ENCODE measurements at places on chromosomes 7 and 10. TPM values are rescaled to one million over a fixed set of nuclear protein-coding genes. Genes with fewer than 3 reads are reported as not detected.

Gene CDK1
- 10.8 TPM for total RNA-seq

Gene ZNF655
- 144 TPM for total RNA-seq

Gene SEMA3E
- 4.4 TPM for total RNA-seq

- no peak for DNase-seq
- no peak overlapping the region for H3K4me3 ChIP-seq
- H3K4me1 ChIP-seq = no peaks in the 10 kb centered on the region
- H3K27me3 ChIP-seq = no peaks in the 10 kb centered on the region
Measured at GRCh38 chr7:141820067-141820466, 21.2 kb downstream of the PRSS37 start.

DNA sequence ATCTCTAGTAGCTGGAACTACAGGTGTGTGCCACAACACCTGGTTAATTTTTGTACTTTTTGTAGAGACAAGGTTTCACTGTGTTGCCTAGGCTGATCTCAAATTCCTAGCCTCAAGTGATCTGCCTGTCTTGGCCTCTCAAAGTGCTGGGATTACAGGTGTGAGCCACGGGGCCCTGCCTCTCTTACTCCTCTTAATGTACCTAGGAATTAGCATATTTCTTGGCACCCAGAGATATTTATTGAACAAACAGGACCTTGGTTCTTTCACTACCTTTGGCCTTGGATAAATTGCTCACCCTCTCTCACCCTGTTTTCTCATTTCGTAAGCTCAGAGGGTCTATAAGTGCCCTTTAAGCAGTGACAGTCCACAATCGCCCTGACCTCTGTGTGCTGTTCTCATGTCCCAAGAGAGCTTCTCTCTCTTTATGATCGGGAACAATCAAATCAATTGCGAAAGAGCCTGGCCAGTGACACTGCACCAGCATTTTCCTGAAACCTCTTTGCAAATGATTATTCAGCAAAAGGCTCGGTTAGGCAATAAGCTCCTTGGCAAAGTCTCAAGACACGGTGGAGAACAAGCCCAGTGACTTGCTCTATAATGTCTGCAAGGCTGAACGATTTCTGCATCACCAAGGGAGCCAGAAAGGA is 117.7 kb downstream of the APBB1IP start:
- H3K4me3 ChIP-seq = no peak overlapping the region
- H3K27ac ChIP-seq = peak overlapping the region; percentile 62
- no peaks in the 10 kb centered on the region for H3K27me3 ChIP-seq
- no peak for DNase-seq

GRCh38 chr10:125928928-125929585 is 32.7 kb downstream of the FANK1 start:
- no peak overlapping the region for H3K4me3 ChIP-seq
- no peaks in the 10 kb centered on the region for H3K4me1 ChIP-seq
- DNase-seq = no peak

Gene GRIFIN
- not detected for total RNA-seq

GRCh38 chr7:4879396-4880081 is 4.0 kb downstream of the RADIL start:
- no peak overlapping the region for H3K4me3 ChIP-seq
- no peaks in the 10 kb centered on the region for H3K27me3 ChIP-seq
- H3K27ac ChIP-seq = peak overlapping the region; percentile 85
- H3K36me3 ChIP-seq = no peaks in the 10 kb centered on the region

- H3K4me1 ChIP-seq = no peaks in the 10 kb centered on the region
- H3K4me3 ChIP-seq = no peak overlapping the region
- H3K27ac ChIP-seq = no peak overlapping the region
- DNase-seq = no peak
- no peaks in the 10 kb centered on the region for H3K27me3 ChIP-seq
Measured at GRCh38 chr7:86598721-86599120, 45.0 kb upstream of the GRM3 start.

Gene GRM3
- total RNA-seq = not detected

GRCh38 chr7:137243741-137244140 is 99.8 kb downstream of the PTN start:
- no peaks in the 10 kb centered on the region for H3K36me3 ChIP-seq
- H3K27ac ChIP-seq = no peak overlapping the region
- H3K27me3 ChIP-seq = no peaks in the 10 kb centered on the region
- H3K4me1 ChIP-seq = no peaks in the 10 kb centered on the region
- H3K4me3 ChIP-seq = no peak overlapping the region
- no peak for DNase-seq

DNA sequence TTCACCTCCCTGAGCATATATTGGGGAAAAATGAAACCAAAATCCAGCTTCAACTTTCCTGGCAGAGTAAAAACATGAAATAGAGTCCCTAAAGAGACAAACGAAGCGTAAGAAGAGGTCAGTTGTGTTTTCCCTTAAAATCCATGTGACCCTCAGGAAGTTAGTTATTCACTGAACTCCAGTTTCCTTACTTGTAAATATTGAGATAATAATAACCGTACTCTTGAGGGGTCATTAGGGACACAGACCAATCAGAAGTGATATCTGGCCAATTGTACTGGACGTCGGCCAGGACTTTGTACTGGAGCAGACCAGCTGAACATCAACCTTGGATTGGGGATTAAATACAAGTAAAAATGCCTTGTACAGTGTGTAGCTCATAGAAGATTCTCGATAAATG is 167.0 kb downstream of the GATA3 start:
- H3K36me3 ChIP-seq = no peaks in the 10 kb centered on the region
- no peak overlapping the region for H3K27ac ChIP-seq
- no peaks in the 10 kb centered on the region for H3K27me3 ChIP-seq
- peaks cover 9% of the 10 kb centered on the region for H3K4me1 ChIP-seq
- H3K4me3 ChIP-seq = no peak overlapping the region
- no peak for DNase-seq

DNA sequence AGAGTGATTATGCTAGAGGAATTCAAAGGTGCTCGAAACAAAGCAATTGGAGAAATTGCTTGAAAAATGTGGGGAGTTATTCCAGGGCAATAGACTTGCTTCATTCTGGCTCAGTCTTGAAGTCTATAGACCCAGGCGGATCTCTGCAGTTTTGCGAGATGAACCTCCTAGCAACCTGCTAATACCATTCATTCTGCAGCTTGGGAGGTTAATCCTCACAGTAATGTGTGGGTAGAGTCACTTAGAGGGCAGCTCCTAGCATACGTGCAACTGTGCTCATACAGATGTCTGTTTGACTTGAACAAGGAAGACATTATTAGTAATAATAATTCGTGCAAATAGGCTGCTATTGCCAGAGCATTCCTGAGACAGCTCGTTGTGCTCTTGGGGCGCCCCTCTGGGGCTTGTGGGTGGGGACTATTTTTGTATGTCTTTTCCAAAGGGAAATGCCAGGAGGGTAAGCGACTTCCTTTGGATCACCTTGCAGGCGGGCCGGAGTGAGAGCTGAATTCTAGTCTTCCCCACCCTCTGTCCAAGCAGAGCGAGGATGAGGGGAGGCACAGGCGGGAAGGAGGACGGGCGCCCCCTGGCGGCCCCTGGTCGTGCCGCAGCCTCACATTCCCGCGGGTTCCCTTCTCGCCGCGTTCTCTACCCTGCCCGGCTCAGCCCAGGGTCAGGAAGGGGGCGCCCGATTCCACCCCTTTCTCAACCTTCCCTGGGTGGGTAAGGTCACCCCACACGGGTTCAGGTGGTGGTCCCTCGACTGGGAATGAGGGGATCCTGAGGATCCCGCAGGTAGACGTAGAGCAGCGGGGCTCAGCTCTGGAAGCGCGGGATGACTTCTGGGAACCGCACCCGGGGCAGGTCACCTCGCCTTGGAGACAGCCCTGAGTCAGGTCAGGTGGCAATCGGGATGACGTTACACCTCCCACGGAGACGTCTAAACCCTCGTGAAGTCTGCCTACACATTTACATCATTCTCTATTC is 241.5 kb downstream of the PHTF2 start:
- H3K36me3 ChIP-seq = no peaks in the 10 kb centered on the region
- DNase-seq = no peak
- H3K27me3 ChIP-seq = no peaks in the 10 kb centered on the region
- H3K4me3 ChIP-seq = no peak overlapping the region
- H3K27ac ChIP-seq = no peak overlapping the region
- H3K4me1 ChIP-seq = no peaks in the 10 kb centered on the region

Gene ASB10
- not detected for total RNA-seq

DNA sequence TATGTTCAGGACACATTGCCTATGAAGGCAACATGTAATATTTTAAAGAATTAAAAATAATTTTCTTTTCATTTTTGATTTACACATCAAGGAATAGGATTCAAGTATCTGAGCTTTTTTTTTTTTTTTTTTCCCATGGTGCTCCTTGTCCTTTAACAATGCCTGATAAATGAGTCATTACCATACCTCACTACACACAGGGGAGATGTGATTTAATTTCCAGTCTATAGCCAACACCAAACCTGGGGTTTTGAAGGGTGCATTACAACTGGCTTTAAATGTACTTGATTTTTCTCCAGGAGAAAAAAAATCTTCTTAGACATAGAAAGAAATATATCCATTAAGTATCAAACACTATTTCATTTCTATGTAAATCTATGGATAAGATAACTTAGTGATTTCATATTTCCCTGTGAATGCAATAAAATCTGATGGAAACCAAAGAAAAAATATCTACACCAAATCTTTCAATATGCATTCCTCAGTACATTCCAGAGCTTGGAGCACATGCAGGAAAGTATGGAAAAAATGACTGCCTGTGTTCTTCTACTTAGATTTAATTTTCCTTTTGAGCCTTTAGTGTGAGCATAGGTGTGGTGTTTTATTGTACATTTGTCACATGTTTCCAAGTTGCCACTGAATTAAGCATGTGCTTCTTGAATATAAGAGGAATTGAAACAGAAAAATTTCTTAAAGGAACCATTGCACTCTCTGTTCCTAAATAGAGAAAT is 204.8 kb upstream of the MEOX2 start:
- no peaks in the 10 kb centered on the region for H3K4me1 ChIP-seq
- H3K4me3 ChIP-seq = no peak overlapping the region
- H3K27ac ChIP-seq = no peak overlapping the region
- no peaks in the 10 kb centered on the region for H3K27me3 ChIP-seq

GRCh38 chr7:120743128-120743527 is 114.8 kb downstream of the TSPAN12 start:
- H3K4me1 ChIP-seq = no peaks in the 10 kb centered on the region
- H3K36me3 ChIP-seq = no peaks in the 10 kb centered on the region
- H3K4me3 ChIP-seq = no peak overlapping the region
- DNase-seq = no peak
- H3K27me3 ChIP-seq = no peaks in the 10 kb centered on the region

DNA sequence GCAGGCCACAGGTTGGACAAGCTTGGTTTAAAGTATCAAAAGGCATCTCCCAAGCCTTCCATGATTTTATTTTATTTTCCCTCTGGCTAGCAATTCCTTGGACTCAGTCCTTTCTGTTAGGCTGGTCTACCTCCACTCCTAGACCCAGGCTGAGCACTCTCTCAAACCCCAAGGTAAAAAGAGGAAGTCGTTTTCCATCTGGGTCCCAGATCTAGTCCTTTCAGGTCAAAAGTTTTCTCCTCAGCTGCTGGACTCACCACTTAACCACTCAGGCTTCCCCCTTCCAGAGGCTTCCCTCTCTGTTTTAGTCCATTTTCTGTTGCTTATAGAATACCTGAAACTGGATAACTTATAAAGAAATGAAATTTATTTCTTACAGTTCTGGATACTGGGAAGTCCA is 252.3 kb upstream of the MKLN1 start:
- H3K27ac ChIP-seq = no peak overlapping the region
- peaks cover 67% of the 10 kb centered on the region for H3K4me1 ChIP-seq
- no peak for DNase-seq
- H3K27me3 ChIP-seq = no peaks in the 10 kb centered on the region
- no peak overlapping the region for H3K4me3 ChIP-seq

- H3K27me3 ChIP-seq = no peaks in the 10 kb centered on the region
- H3K27ac ChIP-seq = no peak overlapping the region
- no peak overlapping the region for H3K4me3 ChIP-seq
- peaks cover 27% of the 10 kb centered on the region for H3K36me3 ChIP-seq
Measured at GRCh38 chr7:2144926-2145325, 87.8 kb downstream of the MAD1L1 start.

Gene IFIT1B
- total RNA-seq = not detected

DNA sequence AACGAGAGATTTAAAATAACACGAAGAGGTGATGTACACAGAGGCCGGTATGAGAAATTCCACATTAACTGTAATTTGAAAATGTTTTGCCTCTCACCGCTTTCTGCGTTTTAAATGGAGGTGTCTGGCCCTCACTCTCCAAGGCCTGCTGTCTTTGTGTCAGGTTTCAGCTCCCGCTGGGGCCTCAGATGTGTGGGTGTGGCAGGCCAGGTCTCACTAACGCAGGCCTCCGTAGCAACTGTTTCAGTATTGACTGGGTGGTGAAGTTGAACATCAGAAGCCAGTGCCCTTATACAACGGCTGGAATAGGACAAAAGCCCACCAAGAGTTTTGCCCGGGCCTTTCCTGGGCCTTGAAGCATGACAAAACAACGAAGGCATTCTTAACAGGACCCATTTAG is 303.1 kb downstream of the ADARB2 start:
- DNase-seq = no peak
- no peak overlapping the region for H3K27ac ChIP-seq
- H3K36me3 ChIP-seq = no peaks in the 10 kb centered on the region

- H3K4me1 ChIP-seq = no peaks in the 10 kb centered on the region
- no peak overlapping the region for H3K27ac ChIP-seq
- no peaks in the 10 kb centered on the region for H3K36me3 ChIP-seq
- no peak overlapping the region for H3K4me3 ChIP-seq
- DNase-seq = no peak
- no peaks in the 10 kb centered on the region for H3K27me3 ChIP-seq
Measured at GRCh38 chr7:75758491-75758890, 13.5 kb downstream of the CCL26 start.

Gene NAT16
- total RNA-seq = not detected

Gene ECHDC3
- total RNA-seq = 44.2 TPM
